Hypothalamus (tissue), 51 donors: ENCODE measurements at places on chromosomes 1 and 21.

GRCh38 chr1:230157420-230158390 is 90.7 kb downstream of the GALNT2 start:
- DNase-seq, result no peak

DNA sequence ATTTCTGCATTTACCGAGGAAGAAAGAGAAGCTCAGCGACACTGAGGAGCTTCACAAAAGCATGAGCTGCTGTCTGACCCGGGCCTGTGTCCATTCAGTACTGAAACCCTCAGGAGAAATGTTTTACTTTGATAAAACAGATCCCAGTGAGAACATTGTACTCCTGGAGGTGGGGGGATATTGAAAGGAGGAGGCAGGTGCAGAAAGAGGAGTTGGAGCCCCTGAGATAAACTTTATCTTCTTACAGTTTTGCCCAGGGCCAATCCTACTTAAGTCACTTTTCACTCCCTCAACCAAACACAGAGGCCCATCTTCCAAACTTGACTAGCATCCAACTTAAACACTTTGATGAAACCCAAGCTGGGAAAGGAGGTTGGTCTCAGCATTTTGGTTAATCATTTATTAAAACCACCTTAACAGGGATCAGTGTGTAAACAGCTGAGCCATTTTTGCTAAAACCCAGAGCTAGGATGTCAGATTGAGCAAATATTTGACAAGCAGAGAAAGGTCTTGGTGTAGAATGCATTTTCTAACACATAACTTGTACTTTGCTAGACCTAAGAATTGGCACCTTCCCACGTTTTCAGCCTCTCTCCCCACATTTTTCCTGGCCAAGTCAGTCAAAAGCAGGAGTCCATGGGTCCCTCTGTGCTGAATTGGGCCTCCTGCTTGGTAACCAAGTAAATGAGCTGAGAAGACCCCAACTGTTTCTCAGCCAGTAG is 32.5 kb upstream of the SARS1 start:
- no peak for DNase-seq

DNA sequence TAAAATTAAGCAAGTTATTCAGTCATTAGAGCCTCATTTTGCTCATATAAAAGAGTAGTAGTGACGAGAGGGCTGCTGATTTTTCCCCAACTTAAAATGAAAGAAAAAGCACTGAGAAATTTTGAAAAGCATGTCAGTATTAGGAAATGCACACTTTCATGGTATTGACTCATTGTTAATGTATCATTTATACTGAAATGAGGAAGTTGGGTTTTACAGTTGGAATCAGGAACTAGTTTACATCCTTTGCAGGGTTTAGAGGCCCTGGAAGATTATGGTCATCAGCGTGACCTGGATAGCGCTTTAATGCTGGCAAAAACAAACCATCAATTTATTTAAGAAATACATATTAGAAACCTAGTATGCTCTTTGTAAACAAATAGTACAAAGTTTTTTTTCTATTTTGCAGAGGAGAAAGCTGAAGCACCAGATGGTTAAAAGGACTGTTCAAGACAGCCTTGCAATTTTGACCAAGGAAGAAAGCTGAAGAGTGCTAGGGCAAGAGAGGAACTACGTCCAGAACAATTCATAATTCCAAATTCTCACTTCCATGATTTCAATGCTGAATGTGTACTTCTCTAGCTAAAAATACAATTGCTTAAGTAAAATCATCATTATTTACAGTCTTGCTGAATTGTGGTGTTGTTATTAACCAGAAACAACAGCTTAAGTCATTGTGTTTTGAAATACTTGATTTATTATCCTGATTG is 94.8 kb upstream of the SGIP1 start:
- DNase-seq, result no peak

- DNase-seq, result no peak
These were observed 22.2 kb upstream of the SCAF4 start for GRCh38 chr21:31753949-31754707.

DNA sequence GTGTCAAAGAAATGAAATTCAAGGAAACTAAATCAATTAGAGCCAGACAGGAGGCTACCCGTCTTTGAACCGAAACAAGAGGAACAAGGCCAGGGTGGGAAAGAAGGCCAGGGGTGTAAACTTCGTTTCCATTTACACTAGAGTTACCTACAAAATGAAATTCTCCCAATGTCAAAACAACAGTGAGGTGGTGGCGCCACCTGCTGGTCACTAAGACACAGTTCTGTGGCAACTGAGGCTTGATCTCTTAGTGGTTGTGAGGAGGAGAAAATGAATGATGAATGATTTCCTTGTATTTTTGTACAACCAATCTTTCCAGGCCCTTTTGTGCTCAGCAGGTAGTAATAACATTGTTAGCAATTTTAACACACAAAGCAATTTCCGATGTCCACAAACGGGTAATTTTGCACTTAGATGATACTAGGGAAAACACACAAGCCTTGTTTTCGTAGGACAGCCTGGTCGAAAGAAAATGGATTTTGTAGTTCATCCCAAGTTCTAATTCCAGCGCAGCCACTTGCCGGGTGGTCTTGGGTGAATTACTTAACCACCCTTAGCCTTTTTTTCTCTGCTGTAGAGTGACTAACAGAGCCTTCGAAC is 54.8 kb upstream of the SOD1 start:
- DNase-seq, result peak; percentile 24

DNA sequence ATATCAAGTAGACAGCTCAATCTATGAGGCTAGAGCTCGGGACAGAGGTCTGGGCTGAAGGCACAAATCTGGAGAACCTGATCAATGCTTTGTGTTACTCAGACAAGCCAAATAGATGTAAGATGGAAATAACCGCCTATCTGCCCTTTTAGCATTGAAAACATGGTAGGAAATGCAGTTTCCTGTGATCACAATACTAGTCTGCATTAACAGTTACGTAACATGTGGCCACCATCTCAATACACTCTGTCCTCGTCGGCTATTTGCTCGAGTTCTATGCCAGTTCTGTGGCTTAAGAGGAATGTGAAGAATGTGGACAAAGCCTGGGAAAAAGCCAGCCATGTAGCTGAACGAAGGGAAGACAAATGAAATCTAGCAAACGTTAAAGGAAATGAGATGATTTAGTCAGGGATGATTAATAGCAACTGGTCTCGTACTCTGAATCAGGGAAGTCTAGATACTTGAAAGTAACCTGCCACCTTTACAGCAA is 73.3 kb downstream of the HSF2BP start:
- no peak for DNase-seq

GRCh38 chr1:31111290-31111951 is 45.9 kb upstream of the PUM1 start:
- no peak for DNase-seq

- no peak for DNase-seq
These were observed 22.2 kb downstream of the SLC9C2 start for GRCh38 chr1:173580658-173581057.

DNA sequence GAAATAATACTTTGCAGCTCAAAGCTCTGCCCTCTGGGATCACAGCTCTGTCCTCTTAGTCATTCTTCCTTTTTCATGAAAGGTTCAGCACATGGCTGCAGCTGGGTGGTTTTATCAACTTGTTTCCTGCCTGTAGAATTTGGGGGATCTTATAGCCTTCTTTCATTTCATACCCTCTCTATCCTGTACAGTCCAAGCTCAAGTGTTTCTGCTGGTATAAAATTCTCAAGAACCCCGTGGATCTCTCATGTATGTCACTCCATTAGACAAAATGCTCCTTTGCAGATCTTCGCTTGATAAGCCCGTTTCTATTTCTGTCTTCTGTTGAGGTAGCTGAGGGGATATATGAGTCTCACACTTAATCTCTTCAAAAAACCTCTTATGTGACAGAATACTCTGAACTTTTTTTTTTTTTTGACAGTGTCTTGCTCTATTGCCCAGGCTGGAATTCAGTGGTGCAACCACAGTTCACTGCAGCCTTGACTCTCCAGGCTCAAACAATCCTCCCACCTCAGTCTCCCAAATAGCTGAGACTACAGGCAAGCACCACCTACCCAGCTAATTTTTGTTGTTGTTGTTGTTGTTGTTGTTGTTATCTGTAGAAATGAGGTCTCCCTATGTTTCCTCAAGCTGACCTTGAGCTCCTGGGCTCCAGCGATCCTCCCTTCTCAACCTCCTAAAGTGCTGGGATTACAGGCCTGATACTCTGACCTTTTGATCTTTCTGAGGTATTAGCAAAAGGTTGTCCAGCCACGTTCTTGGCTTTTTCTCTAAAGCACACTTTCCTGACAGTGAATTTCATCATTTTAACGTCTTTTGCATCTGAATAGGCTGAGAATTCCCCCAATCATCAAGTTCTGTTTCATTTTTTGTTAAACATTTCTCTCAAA is 24.6 kb upstream of the COL9A2 start:
- DNase-seq, result no peak

GRCh38 chr21:16563116-16563515 is 833.3 kb downstream of the USP25 start:
- no peak for DNase-seq

- DNase-seq, result no peak
These were observed 22.0 kb downstream of the TGFB2 start for GRCh38 chr1:218367118-218367517.

DNA sequence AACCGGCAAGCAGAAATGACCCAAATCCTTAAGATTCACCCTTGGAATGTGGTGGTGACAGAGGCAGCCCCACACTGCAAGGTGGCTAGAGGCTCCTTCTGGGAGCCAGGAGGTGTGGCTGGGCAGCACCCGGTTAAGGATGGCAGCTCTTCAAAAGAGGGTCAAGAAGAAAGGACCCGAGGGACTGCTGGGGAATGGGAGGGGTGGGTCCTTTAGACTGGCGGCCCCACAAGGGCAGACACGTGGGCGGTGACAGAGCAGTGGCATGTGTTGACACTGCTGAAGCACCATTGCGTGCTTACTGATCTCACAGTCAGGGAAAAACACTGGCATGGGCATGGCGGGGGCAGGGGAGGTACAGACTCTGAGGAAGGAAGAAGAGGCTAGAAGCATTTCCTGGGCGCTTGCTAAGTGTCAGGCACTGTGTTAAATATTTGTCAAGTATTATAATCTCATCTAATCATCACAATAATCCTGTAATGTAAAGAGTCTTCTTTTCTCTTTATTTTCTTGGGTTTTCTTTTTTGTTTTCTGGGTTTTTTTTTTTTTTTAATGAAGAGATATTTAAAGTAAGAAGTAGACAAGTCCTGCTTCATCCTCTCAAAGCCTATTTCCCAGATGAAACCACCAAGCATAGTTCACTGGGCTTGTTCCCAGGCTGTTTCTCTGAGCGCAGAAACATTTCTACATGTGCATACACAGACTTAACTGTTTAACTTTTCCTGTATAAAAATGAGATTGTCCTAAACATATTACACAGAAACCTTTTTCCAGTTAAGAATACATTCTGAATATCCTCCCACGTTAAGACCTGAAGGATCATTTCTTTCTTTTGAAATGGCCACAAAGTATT is 165.8 kb upstream of the EDN2 start:
- no peak for DNase-seq

DNA sequence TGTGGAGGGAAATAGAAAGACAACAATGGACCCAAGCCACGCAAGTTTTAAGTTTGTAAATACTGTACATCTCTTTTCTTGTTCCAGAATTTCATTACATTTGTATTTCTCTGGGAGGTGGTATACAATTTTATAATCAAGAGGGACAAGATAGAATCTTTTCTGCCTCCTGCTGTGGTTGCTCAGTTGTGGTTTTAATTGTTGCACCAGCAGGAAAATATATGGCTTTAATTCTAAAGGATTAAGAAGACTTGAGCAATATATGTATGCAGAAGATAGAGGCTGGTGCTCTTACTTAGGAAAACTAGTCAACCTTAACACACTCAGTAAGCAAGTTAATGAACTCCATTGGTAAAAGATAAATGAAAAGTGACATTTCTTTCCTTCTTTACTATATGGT is 19.8 kb upstream of the ASB17 start:
- no peak for DNase-seq

- DNase-seq, result no peak
These were observed at the start of gene FCRL3 for GRCh38 chr1:157700732-157701131. FCRL3 (minus strand) TSS chr1:157700769; CDS start chr1:157700489, 280 bp downstream.

DNA sequence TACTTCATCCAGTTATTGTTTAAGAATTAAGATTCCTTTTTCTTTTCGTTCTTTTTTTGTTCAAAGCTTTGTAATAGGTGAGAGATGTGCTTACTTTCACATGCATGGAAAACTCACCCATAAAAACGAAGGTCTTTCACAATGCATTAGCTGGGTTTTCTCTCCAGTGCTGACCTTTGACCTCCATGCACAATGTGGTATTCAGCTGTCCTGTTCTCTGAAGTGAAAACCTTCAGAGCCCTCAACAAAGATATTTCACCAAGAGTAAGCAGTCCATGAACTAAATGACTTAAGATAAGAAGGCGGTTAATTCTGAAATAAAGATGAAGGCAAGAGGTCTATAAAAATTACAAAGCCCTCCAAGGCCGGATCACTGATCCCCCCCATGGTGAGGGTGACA is 77.1 kb upstream of the IPO9 start:
- DNase-seq, result no peak

- no peak for DNase-seq
These were observed 54.1 kb upstream of the ATP1A1 start for GRCh38 chr1:116318897-116319296.

GRCh38 chr1:178502856-178503255 is 6.1 kb upstream of the CLEC20A start:
- no peak for DNase-seq

DNA sequence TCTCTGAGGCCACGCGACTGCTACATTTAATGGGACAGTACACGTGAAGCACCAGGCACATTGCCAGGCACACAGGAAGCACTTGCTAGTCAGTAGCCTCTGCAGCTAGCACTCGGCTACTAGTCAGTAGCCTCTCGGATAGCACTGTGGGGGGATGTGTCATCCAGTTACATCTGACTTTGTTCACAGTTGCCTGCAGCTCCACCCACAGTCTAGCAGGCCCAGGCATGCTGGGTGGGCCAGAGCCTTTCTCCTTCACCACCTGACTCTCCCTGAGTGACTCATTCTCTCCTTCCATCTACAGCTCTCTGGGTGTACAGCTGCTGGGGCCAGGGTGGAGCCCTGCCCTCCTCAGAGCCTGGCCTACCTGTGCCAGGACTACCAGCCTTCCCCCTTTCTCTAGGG is 51.5 kb downstream of the PTPRF start:
- no peak for DNase-seq

- no peak for DNase-seq
These were observed 171.3 kb downstream of the PSMG1 start for GRCh38 chr21:39011911-39012310.

GRCh38 chr1:31372751-31373055 is 173 bp downstream of the FABP3 start:
- DNase-seq, result no peak

DNA sequence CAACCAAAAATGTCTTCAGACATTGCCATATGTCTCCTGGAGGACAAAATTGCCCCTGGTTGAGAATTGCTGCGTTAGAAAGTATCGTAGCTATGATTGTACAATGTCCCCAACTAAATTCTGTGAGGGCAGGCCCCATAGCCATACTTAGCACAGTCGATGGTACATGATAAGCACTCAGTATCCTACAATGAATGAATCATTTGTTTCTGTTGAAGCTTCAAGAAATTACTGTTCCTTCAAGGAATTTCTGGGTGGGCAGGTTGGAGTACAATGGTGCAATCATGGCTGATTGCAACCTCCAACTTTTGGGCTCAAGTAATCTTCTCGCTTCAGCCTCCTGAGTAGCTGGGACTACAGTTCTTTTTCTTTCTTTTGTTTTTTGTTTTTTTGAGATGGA is 4.7 kb downstream of the CAP1 start:
- no peak for DNase-seq
